ENCODE measurements at places on chromosomes 5 and 9.

- no peak for DNase-seq
Observed at GRCh38 chr9:136556166-136556565, 10.3 kb upstream of the NOTCH1 start.

- peak; percentile 58 for DNase-seq
Observed at GRCh38 chr5:103428411-103428871, 134.1 kb downstream of the NUDT12 start.

- no peak for DNase-seq
Observed at GRCh38 chr5:141477044-141477575, 1.3 kb downstream of the PCDHGC3 start.

DNA sequence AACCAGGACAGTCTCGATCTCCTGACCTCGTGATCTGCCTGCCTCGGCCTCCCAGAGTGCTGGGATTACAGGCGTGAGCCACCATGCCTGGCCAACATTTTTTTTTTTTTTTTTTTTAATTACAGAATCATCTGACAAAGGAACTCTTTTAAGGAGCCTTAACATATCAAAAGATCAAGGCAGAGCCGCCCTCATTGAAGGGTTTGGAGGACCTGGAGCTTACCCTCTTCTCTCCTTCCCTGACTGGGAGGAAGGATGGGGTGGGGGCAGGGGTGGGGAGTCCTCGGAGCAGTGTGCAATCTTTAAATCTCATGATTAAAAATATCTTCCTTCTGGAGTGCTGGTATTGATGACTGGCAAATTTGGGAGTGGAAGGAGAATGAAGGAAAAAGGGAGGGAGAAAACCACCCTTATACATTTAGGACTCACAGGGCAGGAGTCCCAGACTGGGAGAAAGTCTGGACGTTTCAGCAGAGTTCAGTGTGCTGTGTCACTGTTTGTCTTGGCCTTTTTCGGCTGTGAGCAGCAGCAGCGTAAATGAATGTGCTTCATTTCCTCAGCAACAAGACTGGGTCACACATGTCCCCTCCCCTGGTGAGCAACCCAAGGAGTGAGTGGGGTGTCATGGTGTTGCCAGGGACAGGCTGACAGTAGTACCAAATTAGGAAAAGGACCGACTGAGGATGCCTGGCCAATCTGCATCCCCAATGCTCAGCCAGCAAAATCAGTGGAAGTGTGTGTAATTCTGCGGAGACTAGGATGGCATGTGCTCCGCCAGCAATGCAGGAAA, 115.3 kb upstream of the BNC2 start:
- no peak for DNase-seq

GRCh38 chr9:68941780-68942459, 72.0 kb downstream of the PRKACG start:
- DNase-seq = no peak

All from NCI-H748 treated with DMSO at 0.1 percent for 48 hours (cell line).